ENCODE measurements at places on chromosomes 6 and 20.

DNA sequence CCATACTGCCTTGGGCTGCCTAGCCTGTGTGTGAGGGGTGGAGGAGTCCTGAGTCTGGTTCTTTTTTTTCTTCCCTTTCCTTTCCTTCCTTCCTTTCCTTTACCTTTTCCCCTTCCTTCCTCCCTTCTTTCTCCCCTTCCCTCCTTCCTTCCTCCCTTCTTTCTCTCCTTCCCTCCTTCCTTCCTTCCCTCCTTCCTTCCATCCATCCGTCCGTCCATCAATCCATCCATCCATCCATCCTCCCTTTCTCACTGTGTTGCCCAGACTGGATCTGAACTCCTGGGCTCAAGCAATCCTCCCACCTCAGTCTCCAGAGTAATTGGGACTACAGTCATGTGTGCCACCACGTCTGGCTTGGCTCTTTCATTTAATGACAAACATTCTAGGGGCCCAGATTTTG is 750.7 kb upstream of the CHD6 start:
- no peak for DNase-seq

DNA sequence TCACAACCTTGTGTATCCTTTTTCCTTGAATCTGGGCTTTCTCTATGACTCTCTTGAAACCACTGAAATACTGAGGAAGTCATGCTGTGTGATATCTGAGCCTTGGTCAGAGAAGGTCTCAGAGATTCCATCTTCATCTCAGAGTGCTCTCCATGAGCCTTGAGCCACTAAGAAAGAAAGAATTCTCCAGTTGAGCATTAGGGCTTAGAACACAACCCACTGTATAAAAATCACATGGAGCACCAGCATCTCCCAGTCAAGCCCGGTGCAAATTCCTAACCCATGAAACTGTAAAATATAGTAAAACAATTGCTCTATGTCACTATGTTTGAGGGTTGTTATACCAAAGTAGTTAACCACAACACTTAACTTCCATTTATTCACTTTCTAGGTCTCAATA is 181.4 kb downstream of the MOXD1 start:
- DNase-seq = no peak

DNA sequence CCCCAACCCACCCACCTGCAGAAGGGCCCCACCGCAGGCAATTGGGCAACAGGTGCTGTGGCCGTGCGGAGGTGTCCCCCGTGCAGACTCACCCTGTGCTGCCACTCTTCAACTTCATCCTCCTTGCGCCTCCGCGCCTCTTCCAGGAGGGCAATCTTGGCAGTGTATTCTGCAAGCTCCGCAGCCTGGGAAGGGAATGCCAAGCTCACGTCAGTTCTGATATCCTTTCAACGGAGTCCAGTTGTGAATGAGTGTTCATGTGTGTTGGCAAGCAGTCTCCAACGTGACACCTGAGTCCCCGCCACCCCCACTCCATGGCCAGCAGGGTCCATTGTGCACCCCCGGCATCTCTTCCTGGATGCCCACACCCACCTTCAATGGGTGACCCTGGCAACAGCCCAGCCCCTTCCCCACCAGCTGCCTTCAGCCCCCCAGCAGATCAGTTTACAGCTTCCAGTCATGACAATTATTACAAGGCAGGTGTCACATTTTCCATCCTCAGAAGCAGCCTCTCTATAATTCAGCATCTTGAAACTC is 49.9 kb downstream of the EZR start:
- DNase-seq = no peak

DNA sequence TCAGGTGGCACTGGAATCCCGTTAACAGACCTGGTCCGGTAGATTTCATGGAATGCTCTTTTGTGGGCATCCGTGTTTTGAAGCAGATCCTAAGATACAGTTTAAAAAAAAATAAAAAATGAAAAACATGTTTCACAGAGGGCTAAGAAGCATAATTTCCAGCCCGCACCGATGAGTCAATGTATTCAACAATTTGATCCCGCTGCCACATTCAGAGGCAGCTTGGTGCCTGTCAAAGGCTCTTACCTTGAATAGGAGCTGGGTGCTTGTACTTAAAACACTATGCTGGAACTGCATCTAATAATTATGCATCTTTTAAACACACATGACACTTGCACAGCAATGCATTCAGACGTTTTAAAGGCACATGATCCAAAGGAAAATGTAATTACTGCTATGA is 164.8 kb downstream of the SYNE1 start:
- DNase-seq = no peak

GRCh38 chr6:46048646-46049297 is 33.1 kb upstream of the CLIC5 start:
- no peak for DNase-seq

DNA sequence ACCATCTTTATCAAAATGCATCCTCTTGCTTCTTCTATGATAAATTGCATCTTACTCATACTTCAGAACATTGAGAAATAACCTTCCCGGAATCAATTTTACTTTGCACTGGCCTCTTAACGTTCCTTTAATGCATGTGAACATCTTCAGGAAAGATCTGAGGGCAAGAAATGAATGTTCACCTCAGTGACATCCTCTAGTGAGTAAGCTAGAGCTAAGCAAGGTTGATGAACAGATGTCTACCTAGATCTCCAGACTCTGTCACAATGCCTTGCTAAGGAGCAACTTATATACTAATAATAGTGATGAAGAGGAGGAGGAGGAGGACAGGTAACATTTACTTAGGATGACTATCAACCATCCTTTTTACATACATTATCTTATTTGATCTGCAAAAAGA is 16.8 kb upstream of the HINT3 start:
- no peak for DNase-seq

- no peak for DNase-seq
Observed at GRCh38 chr20:46588532-46589511, 38.4 kb upstream of the OCSTAMP start.

GRCh38 chr6:44301782-44302564 is 11.2 kb downstream of the AARS2 start:
- DNase-seq = no peak

DNA sequence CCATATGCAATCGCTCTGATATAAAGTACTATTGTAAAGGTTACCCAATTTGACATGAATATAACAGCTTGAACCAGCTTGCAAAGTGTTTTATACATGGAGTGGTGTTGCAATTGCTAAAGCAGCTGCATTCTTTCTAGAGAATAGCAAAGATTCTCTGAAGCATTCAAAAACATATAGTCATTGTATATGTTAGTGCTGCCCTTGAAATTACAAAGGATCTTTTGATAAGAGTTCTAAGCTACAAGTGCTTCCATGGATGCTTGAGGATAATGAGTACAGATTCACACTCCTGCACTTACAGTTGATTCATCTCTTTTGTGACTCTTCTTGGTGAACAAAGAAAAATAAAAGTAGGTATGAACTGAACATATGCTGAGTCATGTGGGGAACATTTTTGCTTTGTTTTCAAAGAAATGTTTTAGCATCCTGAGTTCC is 175.7 kb downstream of the ALDH8A1 start:
- DNase-seq = no peak

- DNase-seq = no peak
Observed at GRCh38 chr6:24454452-24454851, 34.9 kb downstream of the GPLD1 start.

DNA sequence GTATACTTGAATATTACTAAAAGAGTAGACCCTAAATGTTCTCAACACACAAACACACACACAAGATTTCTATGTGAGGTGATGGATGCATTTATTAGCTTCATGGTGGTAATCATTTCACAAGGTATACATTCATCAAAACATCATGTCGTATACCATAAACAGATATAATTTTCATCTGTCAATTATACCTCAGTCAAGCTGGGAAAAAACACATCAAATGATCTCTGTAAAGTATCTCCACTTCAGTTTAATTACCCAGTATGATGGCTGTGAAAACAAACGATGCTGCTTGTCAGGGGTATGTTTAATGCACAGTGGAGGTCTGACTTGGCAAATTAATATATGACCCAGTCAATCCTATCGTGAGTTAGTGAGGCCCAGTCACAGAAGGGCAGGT is 157.2 kb downstream of the MTFR2 start:
- DNase-seq = no peak

DNA sequence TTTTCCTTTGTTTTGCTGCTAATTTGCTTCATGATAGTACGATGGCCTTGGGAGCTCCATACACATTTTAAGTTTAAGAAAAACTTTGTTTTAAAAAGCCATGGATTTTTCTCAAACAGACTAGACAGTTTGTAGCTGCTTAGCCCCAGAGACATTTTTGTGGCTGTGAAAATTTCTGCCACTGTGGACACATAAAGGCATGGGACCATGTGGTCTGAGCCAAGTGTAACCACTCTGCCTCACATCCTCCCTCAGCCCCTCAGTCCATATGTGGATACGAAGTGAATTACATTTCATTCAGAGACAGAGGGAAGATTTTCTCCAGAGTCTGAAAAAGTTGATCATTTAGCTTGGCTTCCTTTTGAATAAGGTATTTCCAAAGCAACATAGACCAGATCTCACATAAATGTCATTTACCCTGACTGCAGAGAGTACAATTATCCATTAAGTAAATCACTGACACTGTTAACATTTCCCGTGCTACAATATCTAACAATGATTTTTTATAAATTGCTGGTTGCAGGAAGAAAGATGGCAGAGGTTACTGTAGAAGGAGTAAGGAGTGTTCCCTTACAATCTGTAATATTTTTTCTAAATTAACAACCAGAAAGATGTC is 87.4 kb downstream of the GJA1 start:
- no peak for DNase-seq

GRCh38 chr20:21437816-21438215 is 40.5 kb upstream of the NKX2-4 start:
- DNase-seq = no peak

DNA sequence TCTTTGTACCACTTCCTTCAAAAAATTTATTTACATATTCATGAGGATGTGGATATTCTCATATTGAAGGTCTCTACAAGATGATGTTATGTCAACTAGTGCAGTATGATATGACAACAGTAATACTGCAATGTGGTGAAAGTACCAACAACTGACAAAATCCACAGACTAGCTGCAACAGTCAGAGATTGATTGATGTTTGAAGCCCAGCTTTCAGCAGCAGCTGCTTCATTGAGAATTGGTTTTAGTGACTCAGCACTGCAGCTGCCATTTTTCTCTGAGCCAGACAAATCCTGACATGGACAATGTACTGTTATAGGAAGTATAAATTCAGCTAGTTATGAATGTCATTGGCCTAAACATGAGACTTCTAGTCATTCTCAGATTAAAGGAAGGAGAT is 53.8 kb downstream of the PKIB start:
- no peak for DNase-seq

DNA sequence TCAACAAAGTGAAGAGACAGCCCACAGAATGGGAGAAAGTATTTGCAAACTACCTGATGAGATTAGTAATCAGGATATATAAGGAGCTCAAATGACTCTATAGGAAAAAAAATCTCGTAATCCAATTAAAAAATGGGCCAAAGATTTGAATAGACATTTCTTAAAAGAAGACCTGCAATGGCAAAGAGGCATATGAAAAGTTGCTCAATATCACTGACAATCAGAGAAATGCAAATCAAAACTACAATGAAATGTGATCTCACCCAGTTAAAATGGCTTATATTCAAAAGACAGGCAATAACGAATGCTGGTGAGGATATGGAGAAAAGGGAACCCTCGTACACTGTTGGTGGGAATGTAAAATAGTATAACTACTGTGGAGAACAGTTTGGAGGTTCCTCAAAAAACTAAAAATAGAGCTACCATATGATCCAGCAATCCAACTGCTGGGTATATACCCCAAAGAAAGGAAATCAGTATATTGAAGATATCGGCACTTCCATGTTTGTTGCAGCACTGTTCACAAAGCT is 65.0 kb downstream of the TOX2 start:
- no peak for DNase-seq

- DNase-seq = no peak
Observed at GRCh38 chr6:90107771-90108282, 188.8 kb downstream of the BACH2 start.

DNA sequence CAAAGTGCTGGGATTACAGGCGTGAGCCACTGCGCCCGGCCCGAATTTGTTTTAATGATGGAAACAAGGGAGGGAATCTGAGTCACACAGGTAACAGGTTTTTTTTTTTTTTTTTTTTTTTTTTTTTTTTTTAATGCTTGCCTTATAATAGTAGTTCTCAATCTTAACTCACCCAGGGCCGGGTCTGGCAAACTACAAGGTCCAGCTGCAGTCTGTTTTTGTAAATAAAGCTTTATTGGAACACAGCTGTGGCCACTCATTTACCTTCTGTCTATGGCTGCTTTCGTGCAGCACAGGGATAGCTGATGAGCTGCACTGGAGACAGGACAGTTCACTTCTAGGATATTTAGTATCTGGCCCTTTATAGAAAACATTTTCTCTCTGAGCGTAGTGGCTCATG is 58.0 kb downstream of the TFAP2C start:
- DNase-seq = no peak

DNA sequence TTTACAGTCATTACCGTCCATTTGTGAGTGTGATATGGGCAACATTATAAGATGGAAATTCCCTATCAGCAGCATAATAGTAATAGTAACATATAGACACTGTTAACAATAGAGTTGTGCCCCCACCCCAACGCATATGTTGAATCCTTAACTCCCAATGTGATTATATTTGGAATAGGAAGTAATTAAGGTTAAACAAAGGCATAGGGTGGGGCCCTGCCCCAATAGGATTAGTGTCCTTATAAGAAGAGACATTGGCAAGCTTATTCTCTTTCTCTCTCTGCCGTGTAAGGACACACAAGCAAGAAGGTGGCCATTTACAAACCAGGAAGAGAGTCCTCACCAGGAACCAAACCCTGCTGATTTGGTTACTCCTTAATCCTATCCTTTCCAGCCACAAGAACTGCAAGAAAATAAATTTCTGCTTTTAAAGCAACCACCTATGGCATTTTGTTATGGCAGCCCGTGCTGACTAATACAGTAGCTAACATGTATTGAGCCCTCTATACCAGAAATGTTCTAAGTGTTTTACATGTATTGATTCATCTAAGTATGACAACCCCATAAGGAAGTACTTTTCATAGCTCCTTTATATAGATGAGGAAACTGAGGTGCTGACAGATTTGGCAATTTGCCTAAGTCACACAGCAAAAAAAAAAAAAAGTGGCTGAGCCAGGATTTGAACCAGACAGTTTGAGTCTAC is 114.2 kb downstream of the BCAS1 start:
- DNase-seq = no peak

GRCh38 chr6:34791164-34791700 is 651 bp upstream of the BLTP3A start:
- DNase-seq = peak; percentile 11
